ENCODE measurements at places on chromosomes 11 and 22.

GRCh38 chr11:67071420-67072284, 15.0 kb downstream of the RHOD start:
- DNase-seq, result peak; percentile 36

DNA sequence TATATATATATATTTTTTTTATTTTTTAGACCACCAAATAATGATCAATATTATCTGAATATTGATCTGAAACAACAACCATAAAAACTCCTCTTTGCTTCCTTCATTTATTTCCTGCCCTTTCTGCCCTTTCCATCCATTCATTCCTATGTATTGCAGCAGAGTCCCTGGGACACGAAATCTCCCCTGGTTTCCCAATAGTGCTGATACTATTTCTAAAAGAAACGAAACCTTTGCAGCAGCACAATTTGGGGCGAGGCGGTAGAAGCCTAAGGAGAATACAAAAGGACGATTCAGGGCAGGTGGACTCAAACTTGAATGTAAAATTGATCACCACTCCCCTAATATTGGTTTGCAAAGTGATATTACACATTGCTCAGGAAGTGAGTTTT, 16.9 kb upstream of the AMOTL1 start:
- no peak for DNase-seq

GRCh38 chr22:42939941-42940653, 74.9 kb downstream of the PACSIN2 start:
- DNase-seq, result peak; percentile 91

GRCh38 chr11:35949242-35949641, 5.4 kb downstream of the LDLRAD3 start:
- no peak for DNase-seq

DNA sequence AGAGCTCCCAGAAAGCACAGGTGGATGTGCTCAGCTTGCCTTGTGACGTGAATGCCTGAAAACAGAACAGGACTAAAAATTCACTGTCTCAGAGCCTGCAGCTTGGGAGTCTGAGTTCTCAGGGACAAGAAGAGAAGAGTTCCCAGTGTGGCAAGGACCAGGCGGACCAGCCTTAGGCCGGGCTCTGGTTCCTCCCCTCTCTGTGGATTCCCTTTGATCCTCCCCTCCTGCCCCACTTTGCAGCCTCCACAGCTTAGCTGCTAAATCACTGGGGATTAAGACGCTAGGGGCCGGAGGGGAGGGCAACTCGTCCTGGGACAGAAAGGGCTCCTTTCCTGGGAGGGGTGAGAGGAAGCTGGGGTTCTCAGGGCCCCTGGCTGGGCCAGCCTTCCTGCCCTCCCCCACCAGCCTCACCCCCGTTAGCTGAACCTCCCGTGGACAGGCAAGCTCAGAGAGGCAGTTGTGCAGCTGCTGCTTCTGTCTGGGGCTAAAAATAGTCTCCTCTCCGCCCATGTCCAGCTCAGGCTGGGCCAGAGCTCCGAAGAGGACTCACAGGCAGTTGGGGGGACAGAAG, 29.9 kb upstream of the JAM3 start:
- DNase-seq, result no peak

DNA sequence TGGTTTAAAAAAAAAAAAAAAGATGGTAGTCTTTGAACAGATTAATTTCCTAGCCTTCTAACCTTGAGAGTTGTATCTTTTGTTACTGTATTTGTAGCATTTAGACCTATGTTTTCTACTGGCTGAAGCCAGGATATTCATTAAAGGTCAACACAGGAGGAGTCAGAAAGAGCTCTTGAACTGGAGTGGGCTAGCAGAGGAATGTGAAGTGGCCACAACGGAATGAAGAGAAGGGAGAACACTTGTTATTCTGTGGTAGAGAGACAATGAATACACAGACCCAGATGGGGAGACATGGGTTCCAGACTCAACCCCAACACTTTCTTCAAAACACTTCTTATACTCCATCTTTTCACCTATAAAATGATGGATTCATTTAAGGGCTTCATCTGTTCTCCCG, 88.1 kb downstream of the RELT start:
- DNase-seq, result no peak

DNA sequence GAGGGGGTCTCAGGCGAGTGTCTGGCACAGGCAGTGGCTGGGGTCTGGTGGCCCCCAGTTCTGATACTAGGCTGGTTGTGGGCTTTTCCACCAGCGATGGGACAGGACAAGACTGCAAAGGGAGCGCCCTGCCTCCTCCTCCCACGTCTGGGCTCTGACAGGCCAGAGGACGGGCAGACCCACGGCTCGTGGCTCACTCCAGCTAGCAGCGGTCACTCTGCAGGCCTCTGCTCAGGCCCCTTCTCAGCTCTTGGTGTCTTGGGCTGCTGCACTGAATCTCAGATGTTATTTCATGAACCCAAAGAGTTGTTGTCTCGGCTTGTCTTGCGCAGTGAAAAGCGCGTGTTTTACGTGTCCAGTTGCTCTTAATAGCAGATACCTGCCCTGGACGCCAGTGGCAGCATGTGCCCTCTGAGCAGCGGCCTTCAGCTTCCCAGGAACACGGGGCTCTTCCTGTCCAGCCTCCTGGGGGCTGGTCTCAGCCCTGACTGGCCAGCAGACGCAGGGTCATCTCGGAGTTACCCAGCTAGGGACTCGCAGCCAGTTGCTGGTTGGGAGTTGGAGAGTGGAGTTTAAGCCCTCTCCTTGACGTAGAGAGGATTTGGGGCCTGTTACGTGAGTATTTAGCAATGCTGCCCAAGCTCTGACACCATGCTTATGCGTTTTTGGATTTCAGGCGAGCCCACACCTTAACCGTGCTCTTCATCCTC, 9.6 kb downstream of the PTDSS2 start:
- DNase-seq, result no peak

GRCh38 chr11:73147771-73148681, 5.9 kb upstream of the FCHSD2 start:
- DNase-seq, result no peak

- no peak for DNase-seq
Observed at GRCh38 chr11:44496391-44496790, 69.1 kb upstream of the CD82 start.

DNA sequence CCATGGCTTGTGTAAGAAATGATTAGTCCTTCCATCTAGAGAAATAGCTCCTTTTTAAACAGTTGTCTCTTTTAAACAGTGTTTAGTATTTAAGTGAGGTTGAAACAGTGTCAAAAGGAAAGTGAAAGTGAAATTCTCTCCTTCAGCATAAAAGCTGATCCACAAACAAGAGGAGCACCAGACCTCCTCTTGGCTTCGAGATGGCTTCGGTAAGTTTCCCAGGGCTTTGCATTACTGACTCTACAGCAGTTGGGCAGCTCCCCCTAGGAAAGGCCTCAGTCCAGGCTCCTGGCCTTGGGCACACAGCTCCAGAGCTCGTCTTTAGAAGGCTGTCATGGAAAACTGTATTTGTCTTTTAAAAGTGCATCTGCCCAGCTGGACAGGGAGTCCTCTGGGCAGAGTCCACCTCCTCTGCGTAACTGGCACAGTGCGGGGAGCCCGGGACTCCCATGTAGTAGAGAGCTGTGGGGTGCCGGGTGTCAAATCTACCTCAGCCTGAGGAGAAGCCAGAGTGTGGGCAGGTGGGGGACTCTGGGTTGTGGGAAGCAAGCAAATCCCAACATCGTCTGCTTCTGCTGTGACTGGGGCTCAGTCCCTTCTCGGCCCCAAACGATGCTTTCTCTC, at the start of gene PLAAT4:
TSS of gene PLAAT4 (plus strand) at position 140 of the 624 bp plus-strand sequence. CDS start at position 201, 61 bp downstream.
- DNase-seq, result peak; percentile 64

- no peak for DNase-seq
Observed at GRCh38 chr22:46958658-46959057, 196.2 kb downstream of the TBC1D22A start.

DNA sequence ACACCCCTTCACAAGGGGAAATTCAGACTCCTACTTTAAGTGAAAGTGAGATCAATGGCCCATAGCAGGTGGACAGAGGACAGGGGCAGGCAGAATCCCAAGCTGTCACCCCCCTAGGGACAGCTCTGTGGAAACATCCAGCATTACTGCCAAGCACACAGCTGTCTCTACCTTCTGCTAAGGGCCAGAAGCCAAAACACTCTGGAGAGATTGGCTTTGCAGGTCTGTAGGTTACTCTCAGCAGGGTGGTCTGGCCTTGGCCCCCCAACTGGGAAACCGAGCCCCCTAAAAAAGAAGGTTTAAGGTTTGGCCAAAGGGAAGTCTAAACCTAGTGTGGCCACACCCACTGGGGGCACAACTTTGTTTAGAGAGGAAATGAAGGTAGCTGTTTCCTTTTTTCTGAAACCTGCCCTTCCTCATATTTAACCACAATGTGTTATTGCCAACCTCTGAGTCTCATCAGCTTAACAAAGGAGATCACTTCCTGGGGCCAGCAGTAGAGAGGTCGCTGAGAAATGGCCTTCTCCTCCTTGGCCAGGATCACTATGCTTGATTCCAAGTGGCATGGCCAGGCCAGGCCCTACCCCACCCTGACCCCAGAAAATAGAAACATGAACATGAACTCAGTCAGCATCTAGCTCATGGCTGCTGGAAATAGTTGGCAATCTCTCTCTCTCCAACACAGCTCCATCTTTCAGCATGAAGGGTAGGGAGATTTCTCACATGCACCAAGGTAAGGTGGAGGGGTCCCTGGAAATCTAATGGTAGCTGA, 25.9 kb upstream of the SCARF2 start:
- no peak for DNase-seq

GRCh38 chr22:39234867-39235687, 9.7 kb downstream of the PDGFB start:
- no peak for DNase-seq
